RPMI7951 (cell line): ENCODE measurements at places on chromosomes 11 and 22. TPM values are rescaled to one million over a fixed set of nuclear protein-coding genes. Genes with fewer than 3 reads are reported as not detected.

- DNase-seq = no peak
These were observed 494 bp downstream of the ZDHHC5 start for GRCh38 chr11:57668434-57668782.

- DNase-seq = peak; percentile 74
These were observed 22.7 kb upstream of the GRAMD1B start for GRCh38 chr11:123407130-123407995.

DNA sequence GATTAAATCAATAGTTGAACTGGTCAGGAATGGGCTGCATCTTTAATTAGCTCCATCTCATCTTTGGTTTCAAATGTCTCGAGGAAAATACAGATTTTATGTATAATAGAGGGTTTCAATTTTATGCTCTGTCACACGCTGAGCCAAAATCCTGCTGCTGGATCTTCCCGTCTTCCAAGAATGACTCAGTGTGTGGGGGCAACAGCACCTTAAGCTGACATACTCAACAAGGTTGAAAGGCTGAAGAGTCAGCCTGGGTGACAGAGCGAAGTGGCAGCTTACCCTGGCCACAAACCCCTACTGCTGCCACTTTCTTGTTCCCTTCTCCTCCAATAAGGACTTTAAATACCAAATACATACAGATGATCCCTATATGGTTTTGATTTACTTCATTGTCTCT is 9.0 kb upstream of the PCF11 start:
- DNase-seq = no peak

DNA sequence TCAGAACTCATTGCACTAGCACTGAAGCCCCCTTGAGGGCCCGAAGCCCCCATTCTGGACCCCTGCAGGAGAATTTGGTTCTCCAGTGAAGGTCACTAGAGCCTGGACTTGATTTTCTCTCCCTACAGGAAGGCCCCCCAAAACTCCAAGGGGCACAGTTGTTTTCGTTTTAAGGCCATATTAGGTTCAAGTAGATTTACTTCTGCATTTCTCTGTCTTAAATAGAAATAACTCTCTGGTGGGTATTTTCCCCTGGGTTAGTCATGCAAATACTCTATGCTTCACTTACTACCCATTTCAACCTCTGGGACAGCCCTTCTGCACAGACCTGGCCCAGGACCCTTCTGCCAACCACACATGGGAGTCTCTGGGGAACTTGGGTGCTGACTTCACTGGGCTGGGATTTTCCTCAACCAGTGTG is 41.6 kb downstream of the WEE1 start:
- DNase-seq = no peak

- peak; percentile 78 for DNase-seq
These were observed 12.8 kb downstream of the PACSIN2 start for GRCh38 chr22:43002202-43002586.

DNA sequence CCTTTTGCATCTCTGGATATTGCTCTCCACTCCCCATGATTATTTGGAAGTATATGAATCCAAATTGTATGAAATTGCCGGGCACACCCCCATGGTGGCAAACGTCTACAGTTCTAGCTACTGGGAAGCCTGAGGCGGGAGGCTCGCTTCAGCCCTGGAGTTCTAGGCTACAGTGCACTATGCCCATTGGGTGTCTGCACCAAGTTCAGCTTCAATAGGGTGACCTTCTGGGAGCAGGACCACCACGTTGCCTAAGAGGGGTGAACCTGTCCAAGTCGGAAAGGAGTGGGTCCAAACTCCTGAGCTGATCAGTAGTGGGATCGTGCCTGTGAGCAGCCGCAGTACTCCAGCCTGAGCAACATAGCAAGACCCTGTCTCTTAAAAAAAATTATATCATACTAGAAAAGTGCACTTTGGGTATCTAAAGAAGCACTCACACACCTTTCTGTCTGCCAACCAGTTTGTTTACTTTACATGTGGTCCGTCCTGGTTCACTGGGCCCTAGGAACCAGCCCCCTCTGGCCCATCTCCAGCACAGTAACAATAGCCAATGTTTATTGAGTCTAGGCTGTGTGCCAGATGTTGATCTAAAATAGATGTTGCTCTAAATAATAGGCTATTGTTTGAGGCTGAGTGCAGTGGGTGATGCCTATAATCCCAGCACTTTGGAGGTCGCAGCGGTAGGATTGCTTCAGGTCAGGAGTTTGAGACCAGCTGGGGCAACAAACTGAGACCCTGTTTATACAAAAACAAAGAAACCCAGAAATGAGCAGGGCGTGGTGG is 16.4 kb upstream of the KAT5 start:
- DNase-seq = peak; percentile 31

- no peak for DNase-seq
These were observed 86.1 kb downstream of the GRIA4 start for GRCh38 chr11:105696000-105696399.

DNA sequence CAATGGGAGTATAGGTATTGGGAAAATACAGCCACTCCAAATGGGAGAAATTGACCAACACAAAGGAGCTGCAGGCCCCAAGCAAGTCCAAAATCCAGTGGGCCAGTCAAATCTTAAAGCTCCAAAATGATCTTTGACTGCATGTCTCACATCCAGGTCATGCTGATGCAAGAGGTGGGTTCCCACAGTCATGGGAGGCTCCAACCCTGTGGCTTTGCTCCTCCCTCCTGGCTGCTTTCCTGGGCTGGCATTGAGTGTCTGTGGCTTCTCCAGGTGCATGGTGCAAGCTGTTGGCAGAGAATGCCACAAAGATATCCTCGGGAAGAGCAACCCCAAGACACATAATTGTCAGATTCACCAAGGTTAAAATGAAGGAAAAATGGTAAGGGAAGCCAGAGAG is 80.8 kb downstream of the IGLL5 start:
- no peak for DNase-seq

- peak; percentile 19 for DNase-seq
These were observed 676.8 kb downstream of the OPCML start for GRCh38 chr11:132855516-132855915.

- no peak for DNase-seq
These were observed 14.6 kb downstream of the CABP7 start for GRCh38 chr22:29734406-29734805.

DNA sequence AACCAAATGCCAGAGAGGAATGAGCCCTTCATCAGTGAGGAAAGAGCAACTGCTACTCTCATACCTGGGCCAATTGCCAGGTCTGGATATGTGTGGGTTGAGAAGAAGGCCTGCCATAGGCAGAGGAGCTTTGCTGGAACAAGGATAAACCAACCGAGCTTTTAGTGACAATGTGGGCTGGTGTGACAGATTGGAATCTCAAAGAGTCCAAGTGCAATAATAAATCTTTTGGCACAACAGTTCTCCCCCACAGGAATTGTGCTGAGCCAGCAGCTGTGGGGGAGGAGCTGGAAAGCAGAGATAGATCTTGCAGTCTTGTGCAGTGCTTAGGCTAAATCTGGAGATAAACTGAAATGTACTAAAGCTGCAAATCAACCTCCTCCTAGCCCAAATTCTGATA is 79.4 kb upstream of the ISX start:
- no peak for DNase-seq

GRCh38 chr11:59556115-59556916 is 45.0 kb downstream of the OR4D9 start:
- peak; percentile 85 for DNase-seq

- no peak for DNase-seq
These were observed 439.8 kb downstream of the TBC1D22A start for GRCh38 chr22:47201996-47202818.

DNA sequence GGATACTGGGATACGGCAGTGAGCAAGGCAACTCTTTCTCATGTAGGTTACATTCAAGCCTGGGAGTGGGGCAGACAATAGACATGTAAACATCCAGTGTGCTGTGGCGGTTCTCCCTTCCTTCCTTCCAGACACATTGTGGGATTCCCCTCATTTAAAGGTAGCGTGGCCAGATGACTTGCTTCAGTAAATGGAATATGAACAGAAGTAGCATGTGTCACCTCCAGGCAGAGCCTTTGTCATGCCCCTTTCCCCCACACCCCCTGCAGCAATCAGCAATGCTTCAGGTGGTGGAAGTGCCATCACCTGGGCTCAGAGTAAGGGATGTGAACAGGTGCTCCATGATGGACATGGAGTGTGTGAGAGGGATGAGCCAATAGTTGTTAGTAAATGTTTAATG is 34.8 kb upstream of the TTC12 start:
- no peak for DNase-seq

DNA sequence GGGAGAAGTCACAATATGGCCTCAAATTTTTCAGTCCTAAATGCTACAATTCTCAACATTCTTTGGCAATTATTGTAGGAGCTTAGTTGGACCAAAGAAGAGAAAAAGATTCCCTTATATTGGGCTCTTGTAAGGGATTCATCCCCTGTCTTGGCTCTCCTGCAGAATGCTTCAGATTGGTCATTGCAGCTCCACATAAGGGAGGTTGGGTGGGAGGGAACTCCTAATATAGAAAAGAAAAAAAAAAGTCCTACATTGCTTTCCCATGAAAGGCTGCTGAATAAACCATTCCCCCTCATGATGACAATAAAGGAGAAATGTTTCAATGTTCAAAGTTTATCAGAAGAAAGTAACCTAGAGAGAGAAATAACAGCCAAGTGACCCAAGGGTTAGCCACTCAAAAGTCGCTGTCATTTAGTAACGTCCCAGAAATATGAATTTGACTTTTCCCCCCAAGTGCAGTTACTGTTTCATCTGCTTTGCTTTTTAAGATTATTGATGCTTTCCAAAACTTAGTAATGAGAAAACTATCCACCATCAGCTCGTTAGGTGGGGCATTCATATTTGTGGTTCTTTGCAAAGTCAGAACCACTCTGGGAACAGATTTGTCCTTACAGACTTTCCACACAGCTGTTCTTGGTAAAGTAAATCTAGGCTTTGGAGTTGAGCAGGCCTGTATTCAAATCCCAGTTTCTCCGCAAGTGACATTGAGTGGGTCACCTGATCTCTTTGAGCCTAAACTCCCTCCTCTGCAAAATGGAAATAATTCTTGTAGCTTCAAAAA is 5.0 kb upstream of the SLC1A2 start:
- no peak for DNase-seq

GRCh38 chr11:116605543-116606459 is 167.0 kb downstream of the BUD13 start:
- peak; percentile 17 for DNase-seq

GRCh38 chr11:217704-218103 is 10.2 kb downstream of the RIC8A start:
- no peak for DNase-seq

- no peak for DNase-seq
These were observed 208.6 kb downstream of the LUZP2 start for GRCh38 chr11:24705474-24705873.

GRCh38 chr11:295351-296170 is 3.8 kb downstream of the IFITM5 start:
- DNase-seq = no peak

DNA sequence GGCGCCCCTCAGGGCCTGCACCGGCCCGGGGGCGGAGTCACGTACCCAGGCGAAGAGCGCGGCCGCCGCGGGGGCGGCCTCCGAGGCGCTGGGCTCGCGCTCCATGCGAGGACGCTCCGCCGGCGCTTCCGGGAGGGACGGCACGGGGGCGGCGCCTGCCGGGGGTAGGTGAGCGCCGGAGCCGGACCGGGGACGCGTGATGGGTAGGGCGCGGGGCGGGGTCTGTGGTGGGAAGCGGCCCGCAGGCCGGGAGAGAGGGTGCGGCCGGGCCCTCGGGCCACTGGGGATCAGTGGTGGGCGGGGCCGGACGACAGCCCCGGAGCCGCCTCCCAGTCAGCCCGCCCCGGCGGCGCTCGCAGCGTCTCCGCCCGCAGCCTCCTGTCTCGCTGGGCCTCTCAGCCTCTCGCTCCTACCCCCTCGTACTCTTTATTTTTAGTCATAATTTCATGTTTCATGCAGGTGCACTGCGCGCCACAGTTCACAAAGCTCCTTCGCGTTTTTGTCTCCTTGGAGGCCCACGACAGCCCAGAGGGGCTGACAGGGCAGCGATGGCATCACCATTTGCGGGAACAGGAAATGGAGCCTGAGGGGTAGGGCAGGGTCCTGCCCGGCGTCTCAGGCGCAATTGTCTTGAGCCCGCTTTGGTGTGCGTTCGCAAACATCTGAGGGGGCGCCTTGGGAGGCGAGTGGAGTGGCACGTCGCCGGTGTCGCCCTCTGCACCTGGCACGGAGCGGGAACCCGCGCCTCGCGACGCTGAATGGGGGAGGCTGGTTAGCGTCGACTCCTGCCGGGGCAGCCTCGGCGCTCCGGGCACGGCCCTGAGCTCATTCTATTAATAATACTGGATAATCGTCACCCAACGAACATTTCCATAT is at the start of gene SERGEF:
Gene SERGEF (minus strand): TSS at position 142 of the 876 bp plus-strand sequence. CDS start 37 bp downstream, at position 105.
- DNase-seq = peak; percentile 85

DNA sequence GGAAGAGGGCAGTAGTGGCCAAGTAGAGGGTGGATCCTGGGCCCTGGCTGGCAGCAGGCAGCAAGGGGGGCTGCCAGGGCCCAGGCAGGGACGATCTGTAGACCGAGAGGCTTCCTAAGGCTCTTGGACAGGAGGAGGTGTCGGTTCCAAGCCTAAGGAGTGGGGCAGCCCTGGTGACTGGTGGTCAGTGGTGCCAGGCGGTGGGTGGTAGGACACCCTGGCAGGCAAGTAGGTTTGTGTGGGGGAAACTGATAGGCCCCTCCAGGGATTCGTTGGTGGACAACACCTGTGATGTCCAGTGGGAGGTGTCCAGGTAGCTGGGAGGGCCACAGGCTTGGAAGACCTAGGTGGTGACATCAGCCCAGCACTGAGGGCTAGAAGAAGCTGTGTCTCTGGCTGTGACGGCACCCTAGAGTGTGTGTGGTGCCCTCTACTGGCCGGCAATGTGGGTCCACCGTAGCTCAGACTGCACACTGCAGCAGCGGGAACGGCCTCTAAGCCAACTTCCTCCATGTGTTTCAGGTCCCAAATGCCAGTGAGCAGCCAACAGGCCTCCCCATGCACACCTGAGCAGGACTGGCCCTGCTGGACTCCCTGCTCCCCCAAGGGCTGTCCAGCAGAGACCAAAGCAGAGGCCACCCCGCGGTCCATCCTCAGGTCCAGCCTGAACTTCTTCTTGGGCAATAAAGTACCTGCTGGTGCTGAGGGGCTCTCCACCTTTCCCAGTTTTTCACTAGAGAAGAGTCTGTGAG is 9.4 kb upstream of the SAMM50 start:
- peak; percentile 37 for DNase-seq

AP2A2 gene
- total RNA-seq = 28.4 and 31.9 TPM in 2 replicates

MS4A15 gene
- total RNA-seq = not detected in 2 replicates

NDUFC2 gene
- 320 and 392 TPM in 2 replicates for total RNA-seq

MLC1 gene
- total RNA-seq = not detected in 2 replicates

USP28 gene
- total RNA-seq = 44.0 and 51.2 TPM in 2 replicates

PATE2 gene
- 0.24 TPM in 1 of 2 replicates, not detected in the other for total RNA-seq

APOA5 gene
- not detected in 2 replicates for total RNA-seq

CBLIF gene
- not detected in 2 replicates for total RNA-seq

PES1 gene
- total RNA-seq = 56.8 and 64.3 TPM in 2 replicates
